HAP-1 (cell line): ENCODE measurements at places on chromosomes 16 and 17.

- DNase-seq = no peak
These were observed 27.1 kb downstream of the CDK5RAP3 start for GRCh38 chr17:47998044-47998443.

DNA sequence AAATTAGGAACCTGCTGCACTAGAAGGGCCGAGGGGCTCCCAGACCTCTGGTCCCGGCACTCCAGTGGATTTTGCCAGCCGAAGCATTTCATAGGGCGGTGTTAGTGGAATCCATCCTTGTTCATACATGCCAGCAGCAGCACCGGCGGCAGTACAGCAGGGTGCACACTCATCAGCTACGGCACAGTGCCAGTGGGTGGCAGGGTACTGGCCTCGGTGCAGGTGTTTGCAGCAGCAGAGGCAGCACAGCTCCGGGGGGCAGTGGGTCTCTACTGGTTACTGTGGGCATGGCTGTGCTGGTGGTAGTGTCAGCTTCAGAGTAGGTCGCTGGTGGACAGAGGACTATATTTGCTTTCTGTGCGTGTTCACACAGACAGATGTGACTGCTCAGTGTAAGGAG lies 985.7 kb downstream of the CDH8 start:
- DNase-seq = no peak

DNA sequence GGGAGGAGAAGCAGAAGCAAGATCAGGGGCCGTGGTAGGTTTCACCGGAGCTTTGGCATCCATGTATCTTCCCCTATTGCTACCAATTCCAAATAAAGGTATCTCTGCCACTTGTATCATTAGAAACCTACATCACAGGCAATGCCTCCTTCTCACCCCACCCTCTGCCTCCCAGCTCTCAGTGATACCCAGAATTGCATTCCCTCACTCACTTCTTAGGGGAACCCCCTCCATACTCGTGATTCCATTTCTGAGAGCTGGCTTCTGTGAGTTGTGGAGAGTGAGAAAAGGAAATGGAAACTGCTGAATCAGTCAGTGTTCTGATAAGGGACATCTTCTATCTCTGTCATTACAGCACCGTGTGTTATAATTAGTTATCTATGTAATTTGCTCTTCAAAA lies 2.3 kb upstream of the CCL3 start:
- no peak for DNase-seq

DNA sequence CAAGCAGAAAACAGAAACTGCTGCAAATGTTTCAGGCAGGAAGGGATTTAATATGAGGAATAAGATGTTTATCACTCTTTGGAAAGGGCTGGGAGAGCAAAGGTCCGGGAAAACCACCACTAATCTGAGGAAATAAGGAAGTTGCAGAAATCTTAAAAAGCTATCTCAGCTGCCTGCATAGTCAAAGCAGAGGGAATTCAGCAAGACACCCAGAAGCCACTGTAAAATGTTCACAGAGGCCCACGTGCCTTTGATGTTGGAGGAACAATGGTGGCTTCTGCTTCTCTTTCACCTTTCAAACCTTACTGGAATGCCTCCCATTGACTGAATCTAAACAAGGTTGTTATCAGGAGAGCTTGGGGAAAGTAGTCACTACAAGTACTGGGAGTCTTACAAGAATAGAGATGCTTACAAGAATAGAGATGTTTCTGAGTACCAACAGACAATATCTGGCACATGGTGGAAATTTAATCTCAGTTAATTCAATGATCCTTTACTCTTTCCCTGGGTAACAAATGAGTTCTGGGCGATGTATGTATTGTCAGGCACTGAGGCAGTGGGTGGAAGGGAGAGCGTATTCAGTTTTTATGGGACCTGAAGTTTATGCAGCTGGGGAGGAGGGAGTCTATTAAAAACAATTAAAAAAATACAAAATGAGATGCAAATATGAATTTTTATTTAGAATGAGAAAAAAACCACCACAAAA lies 56.1 kb upstream of the MED13 start:
- no peak for DNase-seq

- DNase-seq = no peak
These were observed 4.3 kb upstream of the METRN start for GRCh38 chr16:710500-711075.

DNA sequence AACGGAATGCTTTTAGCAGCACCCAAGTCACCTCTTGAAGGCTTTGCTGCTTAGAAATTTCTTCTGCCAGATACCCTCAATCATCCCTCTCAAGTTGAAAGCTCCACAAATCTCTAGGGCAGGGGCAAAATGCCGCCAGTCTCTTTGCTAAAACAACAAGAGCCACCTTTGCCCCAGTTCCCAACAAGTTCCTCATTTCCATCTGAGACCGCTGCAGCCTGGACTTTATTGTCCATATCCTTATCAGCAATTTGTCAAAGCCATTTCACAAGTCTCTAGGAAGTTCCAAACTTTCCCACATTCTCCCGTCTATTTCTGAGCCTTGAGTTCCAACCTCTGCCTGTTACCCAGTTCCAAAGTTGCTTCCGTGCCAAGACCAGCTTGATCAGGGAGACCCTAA lies 27.4 kb downstream of the TMC6 start:
- no peak for DNase-seq

DNA sequence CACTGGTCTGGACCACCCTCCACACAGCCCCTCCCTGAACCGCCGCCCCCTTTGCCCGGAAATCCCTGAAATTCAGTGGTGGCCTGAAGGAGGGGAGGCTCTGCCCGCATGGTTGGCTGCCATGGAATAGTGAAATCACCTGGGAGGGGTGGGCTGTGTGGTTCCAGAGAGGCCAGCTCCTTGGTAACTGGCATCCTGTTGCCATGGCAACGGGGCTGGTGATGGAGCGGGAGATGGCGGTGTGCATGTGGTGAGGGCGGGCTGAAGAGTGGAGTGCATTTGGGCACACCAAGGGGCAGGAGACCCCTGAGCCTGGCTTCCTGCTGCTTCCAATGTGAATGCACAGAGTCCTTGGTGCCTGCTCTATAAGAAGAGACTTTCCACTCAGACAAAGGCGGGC lies 2.4 kb downstream of the EFNB3 start:
- DNase-seq = no peak

DNA sequence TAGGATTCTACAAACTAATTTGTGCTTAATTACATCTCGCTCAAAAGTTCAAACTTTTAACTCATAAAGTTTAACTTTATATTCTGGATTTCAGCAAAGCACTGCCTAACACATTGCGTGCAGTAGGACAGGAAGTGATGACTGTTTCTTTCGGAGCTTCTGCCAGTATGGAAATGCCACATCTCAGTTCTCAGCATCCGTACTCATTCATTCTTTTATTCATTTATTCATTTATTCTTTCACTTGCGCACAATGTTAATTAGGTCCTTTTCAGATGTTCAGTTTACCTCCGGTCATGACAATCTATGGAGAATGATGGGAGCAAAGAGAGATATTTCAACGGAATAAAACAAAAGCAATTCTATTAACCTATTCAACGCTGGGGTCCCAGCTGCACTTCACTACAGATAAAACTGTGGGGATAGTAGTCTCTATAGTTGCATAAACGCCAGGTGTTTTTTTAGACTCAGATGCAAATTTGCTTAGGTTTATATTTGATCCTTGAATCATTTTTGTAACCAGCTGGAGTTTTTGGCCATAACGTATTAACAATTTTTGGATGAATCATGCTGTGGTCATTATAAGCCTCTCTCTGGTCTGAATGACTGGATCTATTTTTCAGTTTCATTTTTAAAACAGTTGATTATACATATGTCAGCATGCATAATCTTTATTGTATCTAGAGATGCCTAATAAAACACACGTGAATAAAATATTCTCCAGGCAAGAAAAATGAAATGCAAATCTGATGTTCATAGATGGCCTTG lies 143.9 kb downstream of the KCNJ2 start:
- DNase-seq = no peak
